Fibroblast of pulmonary artery (primary cell): ENCODE measurements at places on chromosomes 2 and 18.
A peak's percentile ranks its signal among the peaks of the same experiment; 100 is the strongest.

- no peak for DNase-seq
Measured at GRCh38 chr2:83850071-83850725, 608.9 kb downstream of the SUCLG1 start.

- no peak for DNase-seq
Measured at GRCh38 chr2:234324116-234324515, 172.8 kb downstream of the ARL4C start.

- DNase-seq, result peak; percentile 43
Measured at GRCh38 chr18:70384181-70384790, 95.4 kb downstream of the SOCS6 start.

GRCh38 chr2:46179037-46179621 is 118.1 kb upstream of the EPAS1 start:
- DNase-seq, result peak; percentile 99

DNA sequence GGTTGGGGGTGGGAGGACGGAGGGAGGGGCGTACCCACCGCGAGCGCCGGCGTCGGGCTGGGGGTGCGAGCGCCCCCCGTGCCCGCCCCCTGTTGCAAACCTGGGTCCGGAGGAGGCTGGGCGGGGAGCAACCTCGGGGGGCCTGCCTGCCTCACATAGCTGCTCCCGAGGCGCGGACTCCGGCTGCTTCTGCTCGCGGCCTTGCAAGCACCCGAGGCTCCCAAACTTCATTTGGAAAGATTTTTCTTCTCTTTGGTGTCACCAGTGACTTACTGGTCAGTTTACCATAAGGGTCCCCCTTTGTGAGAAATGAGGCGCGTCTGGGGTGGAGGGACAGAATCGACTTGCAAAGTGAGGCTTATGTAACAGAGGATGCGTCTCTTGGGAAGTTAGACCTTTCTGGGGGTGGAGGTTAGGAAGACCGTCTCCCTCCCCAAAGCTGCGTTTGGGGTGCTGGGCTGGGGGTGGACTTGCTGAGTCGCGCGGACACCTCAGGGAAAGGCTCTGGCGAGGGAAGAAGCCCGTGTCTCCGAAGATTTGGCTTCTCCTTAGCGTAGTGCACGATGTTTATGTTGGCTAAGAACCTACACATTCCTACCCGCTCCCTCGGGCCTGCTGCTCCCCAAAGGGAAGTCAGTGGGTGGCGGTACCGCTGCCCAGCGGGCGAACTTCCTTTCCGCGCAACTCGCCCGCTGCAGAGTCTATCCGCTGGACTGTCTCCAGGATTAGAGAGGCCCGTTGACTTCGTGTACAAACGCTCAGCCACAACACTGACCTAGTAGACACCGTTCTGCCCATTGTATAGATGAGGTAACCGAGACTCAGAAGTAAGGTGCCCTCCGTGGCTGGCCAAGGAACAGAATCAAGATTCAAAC is 559 bp downstream of the TMEM37 start:
- DNase-seq, result peak; percentile 60

GRCh38 chr2:56475191-56475590 is 291.4 kb downstream of the CCDC85A start:
- no peak for DNase-seq

GRCh38 chr2:215066124-215066523 is 72.3 kb downstream of the ABCA12 start:
- DNase-seq, result no peak

GRCh38 chr2:221570321-221570935 is 1.7 kb downstream of the EPHA4 start:
- peak; percentile 28 for DNase-seq

- DNase-seq, result no peak
Measured at GRCh38 chr2:156702541-156702940, 266.4 kb downstream of the GPD2 start.

DNA sequence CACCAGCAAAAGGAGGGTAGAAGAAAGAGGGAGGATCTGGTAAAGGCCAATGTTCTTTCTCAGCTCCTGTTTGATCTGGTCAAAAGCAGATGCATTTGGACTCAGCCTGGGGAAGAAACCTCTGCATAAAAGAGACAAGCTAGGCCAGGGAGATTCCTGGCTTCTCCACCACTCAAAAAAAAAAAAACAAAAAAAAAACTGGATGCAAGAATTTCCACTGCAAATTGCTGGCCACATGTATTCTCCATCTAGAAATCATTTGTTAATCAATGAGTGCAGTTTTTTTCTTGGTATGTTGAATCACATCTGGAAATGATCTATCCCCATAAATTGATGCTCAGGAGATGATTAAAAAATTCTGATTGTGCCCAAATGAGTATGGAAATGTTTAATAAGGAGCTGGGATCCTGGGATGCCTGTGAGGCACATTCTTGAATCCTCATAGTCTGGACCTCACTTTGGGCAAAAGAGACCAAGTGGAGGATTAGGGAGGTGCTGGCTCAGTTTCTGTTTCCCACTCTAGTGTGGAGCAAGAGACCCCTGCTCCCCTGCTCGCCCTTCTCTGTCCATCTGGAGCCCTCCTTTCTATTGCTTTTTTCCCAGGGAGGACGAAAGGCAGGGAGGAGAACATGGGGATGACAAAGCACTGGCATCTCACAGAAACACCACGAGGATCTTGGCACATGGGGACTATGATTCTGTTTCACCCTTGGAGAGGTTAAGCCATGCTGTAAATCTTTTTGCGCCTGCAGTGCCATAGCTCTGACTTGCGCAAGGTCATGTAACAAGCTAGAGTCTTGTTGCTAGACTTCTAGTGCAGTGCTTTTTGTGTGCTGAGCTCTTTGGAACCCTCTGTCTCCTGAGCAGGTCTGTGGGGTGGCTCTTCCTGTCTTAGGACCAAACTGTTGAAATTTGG is 57.6 kb downstream of the APOB start:
- DNase-seq, result no peak

GRCh38 chr2:72431737-72432136 is 284.1 kb upstream of the CYP26B1 start:
- DNase-seq, result no peak

GRCh38 chr2:216029416-216030129 is 16.2 kb upstream of the MREG start:
- no peak for DNase-seq

DNA sequence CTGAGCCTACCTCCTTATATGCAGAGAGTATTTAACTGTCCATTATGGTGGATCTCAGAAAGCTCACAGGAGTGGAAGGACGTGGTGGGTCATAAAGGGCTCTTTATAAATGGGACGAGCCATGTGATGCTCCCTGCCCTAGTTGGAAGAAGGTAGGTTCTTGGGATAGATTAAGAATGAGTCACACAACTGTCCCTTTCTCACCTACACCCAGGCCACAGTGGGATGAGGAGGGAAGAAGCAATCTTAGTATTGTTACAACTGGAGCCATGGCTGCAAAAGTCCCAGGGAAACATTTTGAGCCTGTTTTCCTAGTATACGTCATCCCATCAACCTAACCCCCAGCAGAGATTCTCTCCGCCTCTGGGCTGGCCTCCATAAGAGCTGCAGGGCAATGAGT is 229.9 kb downstream of the TTC32 start:
- DNase-seq, result no peak

GRCh38 chr2:55718165-55719008 is 24.7 kb upstream of the PNPT1 start:
- peak; percentile 87 for DNase-seq

- DNase-seq, result peak; percentile 95
Measured at GRCh38 chr2:120914839-120915521, 179.3 kb downstream of the GLI2 start.

GRCh38 chr2:102895376-102895775 is 133.5 kb downstream of the TMEM182 start:
- no peak for DNase-seq

DNA sequence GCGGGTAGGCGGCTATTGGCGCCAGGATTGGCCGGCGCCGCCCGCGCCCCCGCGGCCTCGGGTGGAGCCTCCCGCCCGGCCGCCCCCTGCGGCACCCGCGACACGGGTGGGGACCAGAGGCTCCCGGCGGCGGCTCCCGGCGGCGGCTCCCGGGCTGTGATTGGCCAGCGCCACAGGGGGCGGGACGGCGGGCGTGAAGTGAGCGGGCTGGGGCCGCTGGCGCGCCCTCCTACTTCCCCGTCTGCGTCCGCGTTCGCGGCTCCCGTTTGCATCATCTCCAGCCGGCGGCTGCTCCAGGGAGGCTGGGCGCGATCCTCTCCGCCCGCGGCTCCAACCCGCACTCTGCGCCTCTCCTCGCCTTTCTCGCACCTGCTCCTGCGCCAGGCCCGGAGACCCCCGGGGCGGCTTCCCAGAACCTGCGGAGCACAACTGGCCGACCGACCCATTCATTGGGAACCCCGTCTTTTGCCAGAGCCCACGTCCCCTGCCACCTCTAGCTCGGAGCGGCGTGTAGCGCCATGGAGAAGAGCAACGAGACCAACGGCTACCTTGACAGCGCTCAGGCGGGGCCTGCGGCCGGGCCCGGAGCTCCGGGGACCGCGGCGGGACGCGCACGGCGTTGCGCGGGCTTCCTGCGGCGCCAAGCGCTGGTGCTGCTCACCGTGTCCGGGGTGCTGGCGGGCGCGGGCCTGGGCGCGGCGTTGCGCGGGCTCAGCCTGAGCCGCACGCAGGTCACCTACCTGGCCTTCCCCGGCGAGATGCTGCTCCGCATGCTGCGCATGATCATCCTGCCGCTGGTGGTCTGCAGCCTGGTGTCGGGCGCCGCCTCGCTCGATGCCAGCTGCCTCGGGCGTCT is at the start of gene SLC1A4:
TSS of gene SLC1A4 (plus strand) at position 274 of the 856 bp plus-strand sequence. CDS start at position 519, 245 bp downstream.
- DNase-seq, result peak; percentile 84

- DNase-seq, result no peak
Measured at GRCh38 chr2:176081837-176082524, 1.8 kb downstream of the EVX2 start.

- no peak for DNase-seq
Measured at GRCh38 chr18:40108596-40108995, 1846.4 kb upstream of the PIK3C3 start.

- DNase-seq, result no peak
Measured at GRCh38 chr18:55307505-55307904, 280.5 kb downstream of the TCF4 start.

GRCh38 chr2:231856959-231857358 is 69.2 kb downstream of the NPPC start:
- no peak for DNase-seq

DNA sequence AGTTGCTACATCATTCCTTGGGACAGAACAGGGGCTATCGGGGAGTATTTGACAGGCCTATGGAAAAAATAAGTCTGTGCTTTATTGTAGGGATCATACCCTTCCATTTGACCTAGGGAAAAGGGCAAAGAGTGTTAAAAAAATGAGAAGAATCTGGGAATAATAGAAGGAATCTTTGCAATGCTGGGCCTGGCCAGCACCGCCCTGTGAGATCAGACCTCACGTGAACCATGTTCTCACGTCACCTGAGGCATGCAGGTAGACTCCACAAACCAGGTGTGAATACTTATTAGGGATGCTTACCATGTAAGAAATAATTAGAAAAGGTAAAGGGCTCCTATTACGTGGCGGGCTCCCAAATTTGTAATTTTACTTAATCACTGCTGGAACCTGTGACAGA is 177.5 kb upstream of the GATA6 start:
- no peak for DNase-seq

DNA sequence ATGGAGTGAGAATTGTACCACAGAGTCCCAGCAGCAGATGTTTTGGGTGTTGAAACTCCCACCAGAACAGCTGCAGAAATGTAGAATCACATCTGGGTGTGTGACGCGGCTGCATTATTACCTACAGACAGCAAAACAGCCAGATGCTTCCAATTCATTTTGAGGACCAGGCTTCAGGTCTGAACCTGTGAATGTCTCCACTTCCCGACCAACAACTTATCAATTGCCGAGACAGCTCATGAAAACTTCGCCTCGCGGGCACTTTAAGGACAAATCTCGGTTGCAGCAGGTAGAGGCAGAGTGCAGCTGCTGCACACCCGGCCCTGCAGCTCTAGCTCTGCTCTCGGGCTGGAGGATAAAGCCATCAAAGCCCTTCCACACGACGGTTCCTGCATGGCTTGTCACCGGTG is 202.0 kb downstream of the HRH4 start:
- DNase-seq, result no peak

GRCh38 chr18:54102123-54102522 is 122.3 kb downstream of the MBD2 start:
- DNase-seq, result no peak

GRCh38 chr2:135052997-135053474 is 944 bp downstream of the RAB3GAP1 start:
- peak; percentile 10 for DNase-seq

- DNase-seq, result peak; percentile 18
Measured at GRCh38 chr2:8413589-8414135, 268.2 kb upstream of the ID2 start.

- no peak for DNase-seq
Measured at GRCh38 chr2:9763356-9764152, 79.7 kb upstream of the TAF1B start.

DNA sequence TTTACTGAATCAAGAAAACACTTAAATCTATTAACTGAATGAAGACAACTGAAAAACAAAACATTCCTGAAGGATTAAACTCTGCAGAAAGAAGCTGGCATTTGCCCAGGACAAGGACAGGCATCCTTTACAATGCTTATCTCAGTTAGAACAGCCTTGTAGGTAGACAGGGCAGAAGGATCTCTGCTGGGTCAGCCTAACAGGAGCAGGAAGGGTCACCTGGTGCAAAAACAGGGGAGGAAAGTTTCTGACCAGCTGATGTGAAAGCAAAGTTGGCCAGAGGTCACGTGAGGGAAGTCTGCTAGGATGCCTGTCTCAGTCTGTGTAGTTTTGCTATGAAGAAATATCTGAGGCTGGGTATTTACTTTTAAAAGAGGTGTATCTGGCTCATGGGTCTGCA is 348.6 kb downstream of the ANAPC1 start:
- DNase-seq, result peak; percentile 49

DNA sequence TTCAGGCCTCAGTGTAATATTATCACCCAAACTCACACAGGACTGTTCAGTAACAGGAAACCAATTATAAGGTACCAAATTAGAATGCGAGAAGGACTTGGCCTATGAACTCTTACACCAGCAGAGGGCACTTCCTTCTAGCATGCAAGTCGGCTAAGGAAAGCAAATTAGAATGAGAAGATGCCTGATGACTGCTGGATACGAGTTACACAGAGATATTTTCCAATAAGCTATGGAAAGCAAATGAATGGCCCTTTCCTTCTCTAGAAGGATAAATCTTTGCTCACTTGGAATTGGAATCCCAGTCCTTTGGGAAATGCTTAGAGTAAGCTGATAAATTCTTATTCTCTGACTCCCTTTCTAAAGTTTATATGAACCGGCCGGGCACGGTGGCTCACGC is 109.8 kb downstream of the AP1S3 start:
- peak; percentile 83 for DNase-seq
